GM12891 (cell line): ENCODE measurements at places on chromosomes 13 and 19.

- no peak for DNase-seq
Observed at GRCh38 chr13:107376341-107377125, 808.6 kb upstream of the ARGLU1 start.

GRCh38 chr13:38308736-38309135, 40.9 kb upstream of the UFM1 start:
- no peak for DNase-seq

GRCh38 chr13:26037302-26037701, 14.5 kb downstream of the SHISA2 start:
- DNase-seq, result no peak

DNA sequence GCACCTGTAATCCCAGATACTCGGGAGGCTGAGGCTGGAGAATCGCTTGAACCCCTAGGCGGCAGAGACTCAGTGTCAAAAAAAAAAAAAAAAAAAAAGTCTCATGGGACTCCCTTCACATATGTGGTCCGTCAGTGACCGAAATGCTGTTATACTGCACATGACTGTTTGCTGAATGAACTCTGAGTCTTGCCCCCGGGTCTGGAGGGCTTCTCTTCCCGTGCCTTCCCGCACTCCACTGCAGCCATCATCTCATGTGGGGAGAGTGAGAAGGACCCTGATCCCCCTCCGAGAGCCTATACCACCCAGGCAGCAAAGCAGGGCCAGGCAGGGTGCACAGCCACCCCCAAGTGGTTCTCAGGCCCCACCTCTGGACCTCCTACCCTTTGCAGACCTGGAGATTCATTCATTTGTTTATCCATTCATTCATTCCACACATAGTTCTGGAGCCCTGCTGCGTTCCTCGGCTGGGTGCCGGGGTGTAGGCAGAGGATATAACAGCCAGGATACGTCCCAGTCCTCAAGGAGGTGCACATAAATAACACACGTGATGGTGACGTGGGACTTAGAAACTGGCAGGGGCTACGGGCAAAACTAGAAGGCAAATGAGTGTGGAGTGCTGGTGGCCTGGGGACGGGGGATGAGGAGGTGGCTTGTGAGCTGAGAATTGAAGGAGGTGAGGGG, 14.2 kb downstream of the NDUFA11 start:
- no peak for DNase-seq

DNA sequence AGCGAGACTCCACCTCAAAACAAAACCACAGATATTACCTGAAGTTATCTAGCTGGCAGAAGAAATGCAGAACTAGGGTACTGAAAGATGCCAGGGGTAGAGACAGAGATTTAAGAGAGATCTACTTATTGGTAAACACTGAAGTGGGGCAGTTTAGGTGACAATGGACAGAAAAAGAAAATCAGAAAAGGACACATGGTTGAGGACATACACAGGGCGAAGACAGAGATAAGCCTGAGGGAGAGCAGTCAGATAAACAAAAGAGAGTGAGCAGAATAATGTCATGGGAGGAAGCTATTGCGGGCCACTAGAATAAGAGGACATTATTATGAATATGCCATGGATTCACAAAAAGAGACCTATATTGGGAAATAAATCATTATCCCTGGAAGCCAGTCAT, 3.3 kb downstream of the NEK5 start:
- no peak for DNase-seq
